ENCODE measurements at places on chromosomes 12 and 14. TPM values are rescaled to one million over a fixed set of nuclear protein-coding genes. Genes with fewer than 3 reads are reported as not detected.

Gene RPGRIP1
- 0.50 TPM for total RNA-seq

Gene CSRP2
- total RNA-seq: 26.8 TPM

Gene CLEC2A
- 0.17 TPM for total RNA-seq

Gene MMP17
- 22.8 TPM for total RNA-seq

Gene RPAP3
- total RNA-seq: 26.5 TPM

Gene GYS2
- not detected for total RNA-seq

Gene RESF1
- 42.5 TPM for total RNA-seq

Gene NPFF
- total RNA-seq: 3.0 TPM

Gene IGF1
- 22.9 TPM for total RNA-seq

Gene FOXG1
- not detected for total RNA-seq

Gene RNU4-1
- 872 TPM for total RNA-seq

Gene ACTR6
- total RNA-seq: 49.8 TPM

Gene RNASE1
- total RNA-seq: 99.1 TPM

Gene PPP4R4
- 13.9 TPM for total RNA-seq

Gene LHX5
- total RNA-seq: 1.6 TPM

Gene SLC17A8
- 12.0 TPM for total RNA-seq

GRCh38 chr14:73758392-73759182 lies 44.4 kb upstream of the PNMA1 start:
- DNase-seq: no peak

- no peak for DNase-seq
Measured at GRCh38 chr12:121975021-121975420, 46.7 kb upstream of the BCL7A start.

GRCh38 chr12:67068761-67069450 lies 200.3 kb upstream of the CAND1 start:
- DNase-seq: no peak

DNA sequence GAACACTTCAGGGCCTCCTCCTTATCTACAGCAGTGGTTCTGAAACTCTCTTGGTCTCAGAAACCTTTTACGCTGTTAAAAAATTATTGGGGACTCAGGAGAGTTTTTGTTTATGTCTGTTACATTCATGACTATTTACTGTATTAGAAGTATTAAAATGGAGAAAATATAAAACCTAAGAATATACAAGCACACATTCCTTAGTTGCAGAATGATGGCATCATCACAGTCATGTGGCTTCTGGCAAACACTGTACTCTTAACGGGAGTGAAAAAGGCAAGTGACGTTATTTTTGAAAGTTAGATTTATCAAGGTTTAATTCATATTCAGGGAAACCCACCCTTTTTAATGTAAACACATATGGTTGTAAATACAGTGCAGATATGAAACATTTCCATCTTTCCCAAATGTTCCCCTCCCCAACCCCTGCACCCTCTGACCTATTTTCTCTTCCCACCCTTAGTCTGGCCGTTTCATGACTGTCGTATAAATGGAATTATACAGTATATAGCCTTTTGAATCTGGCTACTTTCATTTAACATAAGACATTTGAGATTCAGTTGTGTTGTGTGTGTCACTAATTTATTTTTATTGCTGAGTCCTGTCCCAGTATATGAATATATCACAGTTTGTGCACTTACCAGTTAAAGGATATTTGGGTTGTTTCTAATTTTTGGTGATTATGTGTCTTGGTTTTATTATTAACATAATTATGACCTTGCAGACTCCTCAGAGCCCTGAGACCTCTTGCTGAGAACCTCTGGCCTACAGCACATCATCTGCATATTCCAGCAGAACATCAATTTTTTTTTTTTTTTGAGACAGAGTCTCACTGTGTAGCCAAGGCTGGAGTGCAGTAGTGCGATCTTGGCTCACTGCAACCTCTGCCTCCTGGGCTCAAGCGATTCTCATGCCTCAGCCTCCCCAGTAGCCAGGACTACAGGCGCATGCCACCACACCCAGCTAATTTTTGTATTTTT lies 457.0 kb downstream of the PCNX1 start:
- no peak for DNase-seq

- DNase-seq: no peak
Measured at GRCh38 chr12:120100630-120101029, 15.9 kb downstream of the RAB35 start.

DNA sequence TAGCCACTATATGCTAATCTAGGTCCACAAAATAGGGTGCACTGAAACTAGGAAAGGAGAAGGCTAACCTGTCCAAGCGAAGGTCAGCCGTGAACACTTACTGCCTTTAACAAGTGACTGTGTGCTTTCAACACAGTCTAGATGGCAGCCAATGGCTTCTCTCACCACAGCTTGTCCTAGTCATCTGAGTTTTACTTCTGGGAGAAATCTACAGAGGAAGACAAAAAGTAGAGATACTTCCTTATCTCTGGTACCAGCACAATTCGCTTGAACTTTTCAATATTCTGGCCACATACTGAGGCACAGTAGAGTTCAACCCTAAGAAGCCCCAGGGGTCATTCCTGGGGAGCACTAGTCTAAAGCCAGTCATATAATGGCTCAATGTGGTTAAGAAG lies 176.9 kb downstream of the BTG1 start:
- DNase-seq: no peak

- DNase-seq: no peak
Measured at GRCh38 chr12:71719647-71720370, 33.9 kb downstream of the TMEM19 start.

DNA sequence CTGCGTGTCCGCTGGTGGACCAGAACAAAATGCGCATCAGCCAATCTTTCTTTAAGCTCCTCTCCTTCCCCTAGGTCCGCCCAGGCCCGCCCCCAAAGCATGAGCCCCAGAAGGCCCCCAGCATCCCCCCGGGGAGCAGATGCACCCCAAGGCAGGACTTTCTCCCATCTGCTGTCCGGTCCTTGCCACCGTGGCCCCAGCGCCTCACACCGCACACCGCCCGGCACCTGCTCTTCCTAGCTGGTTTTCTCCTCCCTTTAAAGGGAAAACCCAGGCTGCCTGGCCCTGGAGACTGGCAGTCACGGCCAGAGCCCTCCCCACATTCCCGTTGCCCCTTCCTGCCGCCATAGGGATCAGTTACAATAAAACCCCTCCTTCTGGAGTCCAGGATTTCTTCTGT lies 30.2 kb downstream of the RIMBP2 start:
- no peak for DNase-seq

DNA sequence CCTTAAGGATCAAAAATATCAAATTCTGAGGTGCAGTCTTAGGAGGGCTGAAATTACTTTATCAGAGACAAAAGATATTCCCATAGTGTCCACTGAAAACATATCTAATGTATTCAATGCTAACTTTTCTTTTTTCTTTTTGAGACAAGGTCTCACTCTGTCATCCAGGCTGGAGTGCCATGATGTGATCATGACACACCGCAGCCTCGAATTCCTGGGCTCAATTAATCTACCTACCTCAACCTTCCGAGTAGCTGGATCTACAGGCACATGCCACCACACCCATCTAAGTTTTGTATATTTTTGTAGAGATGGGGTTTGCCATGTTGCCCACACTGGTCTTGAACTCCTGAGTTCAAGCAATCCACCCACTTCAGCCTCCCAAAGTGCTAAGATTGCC lies 68.3 kb downstream of the ZC3H14 start:
- DNase-seq: no peak

- DNase-seq: no peak
Measured at GRCh38 chr14:70842851-70843462, 33.6 kb upstream of the MAP3K9 start.

GRCh38 chr14:50772412-50772811 lies 58.5 kb downstream of the NIN start:
- no peak for DNase-seq

- DNase-seq: no peak
Measured at GRCh38 chr12:93040367-93040766, 111.3 kb upstream of the EEA1 start.

DNA sequence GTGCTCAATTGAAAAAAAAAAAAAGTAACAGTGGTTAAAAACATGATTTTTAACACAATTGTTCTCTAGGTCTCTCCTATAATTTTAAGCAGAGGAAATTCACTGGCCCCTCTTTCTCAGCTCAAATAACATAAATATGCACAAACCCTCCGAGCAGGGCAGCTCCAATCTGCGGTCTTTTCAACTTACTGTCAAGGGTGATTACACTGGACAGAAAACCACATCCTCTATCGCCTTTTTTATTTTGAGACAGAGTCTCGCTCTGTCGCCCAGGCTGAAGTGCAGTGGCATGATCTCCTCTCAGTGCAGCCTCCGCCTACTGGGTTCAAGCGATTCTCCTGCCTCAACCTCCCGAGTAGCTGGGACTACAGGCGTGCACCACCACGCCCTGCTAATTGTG lies 16.5 kb upstream of the GABARAPL1 start:
- DNase-seq: no peak

DNA sequence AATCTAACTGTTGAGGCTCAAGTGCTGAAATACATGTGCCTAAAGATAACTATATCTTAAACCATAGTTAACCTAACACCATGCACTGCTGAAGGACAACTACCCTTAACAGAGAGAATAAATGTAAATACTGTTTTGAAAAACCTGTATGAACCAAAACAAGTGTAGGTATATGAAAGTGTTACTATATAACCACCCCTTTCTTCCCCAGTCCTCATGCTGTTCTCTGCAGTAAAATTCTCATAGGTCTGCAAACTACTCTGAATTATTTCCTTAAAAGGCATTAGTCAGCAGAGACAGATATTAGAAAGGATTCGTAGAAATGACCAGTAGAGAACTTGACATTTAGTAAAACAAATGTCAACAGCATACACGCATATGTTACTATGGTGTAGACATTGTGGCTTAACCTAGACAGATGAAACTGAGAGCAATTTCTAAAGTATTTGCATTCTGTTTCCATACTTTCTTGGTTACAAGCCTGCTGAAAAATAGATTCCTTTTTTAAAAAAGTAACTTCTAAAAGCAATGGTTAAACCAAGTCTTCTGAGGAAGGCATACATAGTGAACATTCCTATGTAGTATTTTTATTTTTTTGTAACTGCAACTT lies 13.9 kb downstream of the CSRP2 start:
- DNase-seq: no peak

- no peak for DNase-seq
Measured at GRCh38 chr14:91153360-91153759, 39.5 kb downstream of the DGLUCY start.

- no peak for DNase-seq
Measured at GRCh38 chr14:82414853-82415539, 881.3 kb upstream of the SEL1L start.

DNA sequence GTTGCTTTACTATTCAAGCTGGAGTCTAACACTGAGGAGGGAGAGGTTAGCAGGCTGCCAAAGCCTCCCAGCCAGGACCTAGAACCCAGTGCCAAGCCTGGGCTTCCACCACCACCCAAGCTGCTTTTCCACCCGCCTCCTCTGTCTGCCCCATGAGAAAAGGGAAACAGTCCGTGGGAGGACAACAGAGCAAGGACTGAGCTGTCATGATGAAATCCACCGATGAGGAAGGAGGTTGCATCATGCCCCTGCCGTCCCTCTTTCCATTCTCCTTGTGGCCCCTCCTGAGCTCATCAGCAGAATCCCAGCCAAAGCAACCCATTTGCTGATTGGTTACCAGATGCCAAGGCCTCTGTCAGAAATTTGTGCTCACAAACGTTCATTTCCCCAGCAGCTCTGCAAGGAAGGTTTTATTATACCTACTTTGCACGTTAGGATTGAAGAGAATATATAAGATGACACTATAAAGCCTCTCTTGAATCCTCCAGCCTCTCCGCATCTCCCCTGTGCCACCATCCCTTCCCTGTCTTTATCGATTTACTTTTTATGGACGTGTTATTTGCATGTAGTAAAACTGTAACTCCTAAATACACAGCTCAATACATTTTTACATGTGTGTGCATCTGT lies 6.3 kb upstream of the SERPINA1 start:
- peak; percentile 60 for DNase-seq

- DNase-seq: no peak
Measured at GRCh38 chr12:72141381-72141780, 130.8 kb upstream of the TRHDE start.

DNA sequence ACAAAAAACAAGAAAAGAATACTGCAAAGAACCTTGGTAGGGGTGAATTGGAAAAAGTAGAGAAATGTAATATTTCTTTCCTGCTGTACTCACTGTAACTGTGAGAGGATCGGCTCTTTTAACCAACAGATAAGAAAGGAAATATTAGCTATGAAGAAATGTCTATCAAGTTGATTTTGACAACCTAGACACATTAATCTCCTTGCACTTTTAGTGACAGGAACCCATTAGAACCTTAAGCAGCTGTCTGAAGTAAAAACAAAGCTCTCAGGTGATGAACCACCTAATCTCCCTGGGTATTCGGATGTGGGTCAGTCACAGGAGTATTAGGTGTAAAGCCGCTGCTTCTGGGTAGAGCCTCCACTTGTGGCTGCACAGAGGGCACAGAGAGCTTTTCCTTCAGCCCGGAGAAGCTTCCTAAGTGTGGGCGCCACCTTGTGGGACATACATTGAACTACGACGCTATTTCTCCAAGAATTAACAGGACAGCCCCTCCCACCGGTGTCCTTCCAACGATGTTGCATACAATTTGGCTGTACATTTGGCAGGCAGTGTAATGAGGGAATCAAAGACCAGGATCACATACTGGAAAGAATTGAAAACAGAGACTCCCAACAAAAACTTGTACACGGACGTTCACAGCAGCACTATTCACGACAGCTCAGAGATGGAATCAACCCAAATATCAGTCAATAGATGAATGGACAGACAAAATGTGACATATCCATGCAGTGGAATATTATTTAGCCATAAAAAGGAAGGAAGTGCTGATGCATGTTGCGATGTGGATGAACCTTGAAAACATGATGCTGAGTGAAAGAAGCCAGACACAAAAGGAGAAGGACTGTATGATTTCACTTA lies 28.9 kb upstream of the MAPKAPK5 start:
- peak; percentile 28 for DNase-seq

DNA sequence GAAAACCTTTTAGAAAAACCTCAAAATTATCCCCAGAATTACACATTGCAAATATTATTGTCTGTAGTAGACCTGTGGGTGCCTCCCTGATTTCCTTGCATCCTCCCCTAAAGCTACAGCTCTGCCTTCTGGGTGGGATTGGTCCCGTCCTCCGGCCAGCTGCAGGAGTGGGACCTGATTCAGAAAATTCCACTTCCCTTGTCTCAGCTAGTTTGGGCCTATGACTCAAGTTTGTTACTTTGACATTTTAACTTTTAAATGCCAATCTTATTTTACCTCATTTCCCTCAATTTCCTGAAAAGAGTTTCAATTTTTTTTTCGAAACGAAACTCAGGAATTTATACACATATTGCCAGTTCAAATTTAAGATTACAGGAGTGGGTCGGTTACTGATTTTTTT lies 13.2 kb upstream of the SLC41A2 start:
- no peak for DNase-seq

- DNase-seq: no peak
Measured at GRCh38 chr14:68512088-68512487, 280.8 kb downstream of the ZFP36L1 start.

- DNase-seq: no peak
Measured at GRCh38 chr14:24430143-24430681, 458 bp downstream of the KHNYN start.

GRCh38 chr12:47846294-47846996 lies 26.7 kb upstream of the HDAC7 start:
- DNase-seq: no peak
